ENCODE measurements at places on chromosomes 4 and X.

GRCh38 chr4:139227729-139228404, 50.8 kb upstream of the ELF2 start:
- DNase-seq = peak; percentile 37

DNA sequence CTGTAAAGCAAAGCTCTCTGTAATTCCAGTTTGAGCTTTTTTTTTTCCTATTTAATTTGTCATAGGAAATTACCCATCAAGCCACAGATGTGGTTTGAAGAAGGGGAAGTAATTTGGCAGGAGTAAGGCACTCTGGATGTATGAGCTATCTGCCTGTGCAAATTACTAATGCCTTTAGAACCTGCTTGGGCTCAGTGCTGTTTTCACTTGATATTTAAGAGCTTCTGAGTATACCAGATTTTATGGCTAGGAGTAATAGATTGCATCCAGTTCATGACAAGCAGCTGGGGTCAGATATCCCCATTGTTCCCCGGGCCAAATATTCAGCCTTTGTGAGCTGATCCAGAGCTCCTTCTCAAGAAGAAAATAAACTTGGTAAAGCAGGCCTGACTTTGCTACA, 89.1 kb downstream of the DCAF8L2 start:
- no peak for DNase-seq

DNA sequence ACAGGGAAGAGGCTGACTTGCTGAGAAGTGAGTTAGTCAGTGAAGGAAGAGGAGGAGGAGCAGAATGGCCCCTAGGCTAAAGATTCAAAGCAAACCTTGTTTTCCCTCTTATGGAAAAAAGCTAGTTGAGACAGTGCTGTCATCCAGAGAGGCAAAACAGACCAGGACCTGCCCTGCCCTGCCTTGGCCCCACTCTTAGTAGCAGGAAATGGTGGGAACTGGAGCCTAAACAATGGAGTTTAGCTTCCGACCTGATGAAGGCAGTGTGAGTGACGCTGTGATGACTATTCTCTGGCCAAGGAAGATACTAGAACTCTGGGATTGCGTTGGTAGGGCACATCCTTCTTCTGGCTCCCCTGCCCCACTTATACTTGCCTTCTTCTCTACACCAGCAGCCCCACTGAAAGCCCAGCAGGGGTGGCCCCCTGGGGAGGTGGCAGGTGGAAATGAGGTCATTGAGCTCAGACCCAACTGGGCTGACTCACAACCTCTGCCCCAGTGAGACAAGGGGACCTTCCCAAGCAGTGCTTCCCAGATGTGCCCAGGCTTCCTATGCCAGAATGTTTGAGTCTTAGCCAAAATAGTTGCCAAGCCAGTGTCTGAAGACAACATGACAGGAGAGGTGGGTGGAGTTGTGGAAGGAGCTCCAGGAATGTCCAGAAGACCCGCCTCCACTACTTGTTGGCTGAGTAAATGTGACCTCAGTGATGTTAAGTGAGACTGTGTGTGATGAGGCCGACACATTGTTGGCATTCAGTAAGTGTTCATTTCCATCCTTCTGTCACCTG, 38.8 kb downstream of the MSN start:
- no peak for DNase-seq

DNA sequence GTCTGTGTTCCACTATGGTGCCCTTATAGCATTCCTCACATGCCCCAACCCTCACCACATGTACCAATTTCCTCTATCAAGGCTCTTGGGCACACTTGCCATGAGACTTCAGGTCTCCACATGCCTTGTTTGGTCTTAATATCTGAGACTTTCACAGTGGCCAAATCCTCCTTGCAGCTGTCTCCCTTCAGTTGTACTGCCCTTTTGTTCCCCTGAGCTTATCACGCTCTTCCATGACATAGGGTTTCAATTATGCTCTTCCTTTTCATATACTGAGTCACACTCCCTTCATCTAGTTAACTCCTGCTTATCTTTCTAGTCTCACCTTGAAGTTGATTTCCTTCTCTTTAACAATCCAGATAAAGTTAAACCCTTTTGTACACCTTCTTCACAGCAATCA, 212.9 kb downstream of the PDHA2 start:
- no peak for DNase-seq

DNA sequence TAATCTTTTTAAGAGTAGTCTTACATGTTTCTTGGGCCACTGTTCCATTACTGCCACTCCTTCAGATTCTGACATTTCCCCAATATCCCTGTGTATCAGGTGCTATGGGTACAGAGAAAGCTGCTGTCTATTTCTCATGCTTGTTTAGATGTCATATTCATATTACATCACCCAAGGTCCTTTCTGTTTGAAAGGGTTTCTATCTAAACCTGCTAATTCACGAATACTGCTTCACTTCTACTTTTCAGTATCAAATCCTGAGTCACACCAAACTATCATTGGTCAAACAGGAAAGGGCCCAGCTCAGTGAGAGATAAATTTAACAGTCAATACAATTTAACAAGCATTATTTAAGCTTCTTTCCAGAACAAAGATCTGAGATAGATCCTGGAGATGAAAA, 241.4 kb downstream of the UGT8 start:
- no peak for DNase-seq

DNA sequence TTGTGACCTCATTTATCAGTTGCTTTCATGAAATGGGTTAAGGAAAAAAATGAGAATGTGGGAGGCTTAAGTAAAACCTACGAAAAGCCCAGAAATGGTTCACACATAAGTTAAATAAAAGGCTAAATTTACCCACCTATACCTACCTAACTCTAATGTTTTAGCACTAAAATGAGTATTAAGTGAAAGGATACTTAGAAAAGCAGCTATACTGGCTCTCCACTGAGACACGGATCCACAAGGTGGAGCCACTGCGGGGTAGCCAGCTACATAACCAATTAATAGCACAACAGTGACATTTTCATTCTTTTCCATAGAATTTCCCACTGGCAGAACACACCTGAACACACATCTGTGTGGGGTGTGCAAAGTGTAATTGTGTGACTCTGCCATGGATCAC, 101.9 kb downstream of the MAML3 start:
- DNase-seq = peak; percentile 11

- DNase-seq = peak; percentile 62
Observed at GRCh38 chr4:84582302-84582987, 482 bp upstream of the CDS1 start.

DNA sequence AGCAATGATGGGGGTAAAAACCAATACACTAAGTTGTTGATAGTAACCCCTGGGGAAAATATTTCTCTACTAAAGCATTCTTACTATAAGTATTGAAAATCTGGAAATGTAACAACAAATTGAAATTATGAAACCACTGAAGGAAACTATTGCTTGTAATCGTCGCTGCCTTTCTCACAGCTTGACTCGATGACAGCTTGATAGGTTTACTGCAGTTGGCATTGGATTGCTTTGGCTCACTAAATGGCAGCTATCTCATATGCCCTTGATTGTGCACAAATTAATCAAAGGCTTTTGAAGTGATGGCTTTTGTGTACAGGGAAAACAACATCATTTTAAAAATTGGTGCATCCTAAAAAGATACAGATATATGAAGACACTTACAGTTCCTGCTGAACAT, 419.6 kb upstream of the TENM3 start:
- DNase-seq = no peak

DNA sequence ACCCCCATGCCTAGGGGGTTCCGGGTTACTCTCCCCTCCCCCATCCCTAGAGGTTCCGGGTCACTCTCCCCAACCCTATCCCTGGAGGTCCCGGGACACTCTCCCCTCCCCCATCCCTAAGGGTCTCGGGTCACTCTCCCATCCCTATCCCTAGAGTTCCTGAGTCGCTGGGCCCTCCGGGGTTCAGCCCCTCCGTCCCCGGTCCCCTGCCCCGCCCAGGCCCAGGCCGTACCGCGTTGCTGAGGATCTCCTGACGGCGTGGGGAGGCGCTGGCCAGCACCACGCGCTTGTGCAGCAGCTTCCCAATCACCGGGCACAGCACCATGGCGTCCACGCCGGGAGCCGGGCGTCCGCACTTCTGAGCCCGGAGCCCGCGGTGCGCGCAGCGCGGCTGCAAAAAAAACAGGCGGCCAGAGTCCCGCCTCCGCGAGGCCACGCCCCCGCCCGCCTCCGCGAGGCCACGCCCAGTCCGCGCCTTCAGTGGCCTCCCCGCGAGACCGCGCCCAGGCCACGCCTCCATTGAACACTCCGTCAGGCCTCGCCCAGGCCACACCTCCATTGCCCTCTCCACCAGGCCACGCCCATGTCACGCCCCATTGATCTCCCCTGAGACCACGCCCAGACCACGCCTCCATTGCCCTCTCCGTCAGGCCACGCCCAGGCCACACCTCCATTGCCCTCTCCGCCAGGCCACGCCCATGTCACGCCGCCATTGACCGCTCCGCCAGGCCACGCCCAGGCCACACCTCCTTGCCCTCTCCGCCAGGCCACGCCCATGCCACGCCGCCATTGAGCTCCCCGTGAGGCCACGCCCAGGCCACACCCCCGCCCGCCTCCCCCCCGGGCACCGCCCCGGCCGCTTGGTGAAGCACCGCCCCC, at the start of gene ASMTL:
Gene ASMTL, minus strand, starts transcription at position 394 of the 879 bp plus-strand sequence. Its CDS starts 69 bp downstream, at position 325.
- peak; percentile 94 for DNase-seq

DNA sequence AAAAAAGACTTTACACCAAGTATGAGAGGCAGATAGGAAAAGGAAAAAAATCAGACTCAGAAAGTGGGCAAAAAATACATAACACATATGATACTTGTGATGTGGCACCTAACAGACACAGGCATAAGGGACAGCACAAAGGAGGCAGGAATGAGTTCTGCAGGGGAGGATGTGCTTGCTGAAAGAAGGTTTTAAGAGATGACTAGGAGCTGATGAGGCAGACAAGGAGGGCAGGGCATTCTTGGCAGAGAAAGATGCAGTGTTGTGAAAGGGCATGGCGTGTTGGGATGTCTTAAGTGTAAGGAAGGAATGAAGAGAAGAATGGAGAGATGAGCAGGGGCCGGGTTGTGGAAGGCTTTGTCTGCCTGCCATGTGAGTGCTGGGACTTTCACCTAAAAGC, 49.7 kb upstream of the TMEM154 start:
- DNase-seq = no peak

DNA sequence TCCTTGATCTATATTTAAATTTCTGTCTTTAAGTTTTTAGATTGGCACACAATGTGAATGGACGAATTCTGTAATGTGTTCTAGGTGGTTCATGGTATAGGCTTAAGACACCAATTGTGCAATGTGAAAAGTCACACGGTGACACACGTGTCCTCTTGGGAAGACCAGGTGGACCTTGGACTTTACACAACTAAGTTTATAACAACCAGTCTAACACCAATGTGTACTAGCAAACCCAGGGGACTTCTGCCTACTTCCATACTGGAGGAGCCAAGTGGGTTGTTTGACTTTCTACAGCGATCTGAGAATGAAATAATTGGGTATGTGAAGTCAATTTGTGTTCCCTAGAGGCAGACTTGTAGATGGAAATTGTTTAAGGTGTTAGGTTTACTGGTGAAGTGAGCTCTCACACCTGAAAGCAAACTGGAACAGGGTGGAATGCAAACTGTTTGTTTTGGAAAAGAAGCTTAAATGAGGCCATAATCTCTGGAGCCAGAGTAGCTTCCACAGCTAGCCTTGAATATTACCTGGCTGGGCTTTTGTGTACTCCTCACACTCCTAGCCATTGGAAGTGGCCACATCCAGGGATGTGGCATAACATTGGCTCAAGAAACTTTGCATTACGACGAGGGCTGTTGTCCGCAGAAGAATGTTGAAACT, 45.9 kb upstream of the WDR1 start:
- DNase-seq = no peak

- DNase-seq = peak; percentile 14
Observed at GRCh38 chr4:1793496-1793840, 375 bp downstream of the FGFR3 start.

DNA sequence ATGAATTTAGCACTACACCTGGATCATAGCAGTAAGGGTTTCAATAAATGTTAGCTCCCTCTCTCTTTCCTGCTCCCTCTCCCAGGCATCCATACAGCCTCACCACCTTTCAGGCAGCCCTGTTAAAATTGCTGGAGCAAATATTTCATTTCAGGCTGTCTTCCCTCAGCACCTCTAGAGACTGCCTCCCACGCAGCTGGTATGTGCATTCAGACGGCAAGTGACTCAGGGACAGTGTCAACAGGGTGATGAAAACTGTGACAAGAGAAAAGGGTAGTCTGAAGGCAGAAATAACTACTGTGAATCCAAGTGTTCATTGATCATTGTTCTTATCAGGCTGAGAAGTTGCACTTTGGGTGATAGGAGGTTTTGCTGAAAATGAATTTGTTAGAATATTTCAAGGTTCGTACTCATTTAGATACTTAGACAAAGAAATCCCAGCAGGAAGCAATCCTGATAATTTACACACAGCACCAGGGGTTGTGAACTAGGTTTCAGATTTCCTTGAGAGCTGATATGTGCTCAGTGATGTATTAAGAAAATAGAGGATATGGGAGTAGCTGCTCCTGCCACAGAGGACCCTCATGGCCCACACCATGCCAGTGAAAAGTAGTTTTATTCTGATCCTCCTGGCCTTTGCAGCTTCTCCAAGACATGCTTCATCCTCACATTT, 424.2 kb downstream of the FGF13 start:
- DNase-seq = no peak

GRCh38 chr4:181820553-181820952, 422.6 kb upstream of the TENM3 start:
- DNase-seq = no peak

GRCh38 chr4:28007693-28008092, 1147.1 kb downstream of the STIM2 start:
- no peak for DNase-seq

DNA sequence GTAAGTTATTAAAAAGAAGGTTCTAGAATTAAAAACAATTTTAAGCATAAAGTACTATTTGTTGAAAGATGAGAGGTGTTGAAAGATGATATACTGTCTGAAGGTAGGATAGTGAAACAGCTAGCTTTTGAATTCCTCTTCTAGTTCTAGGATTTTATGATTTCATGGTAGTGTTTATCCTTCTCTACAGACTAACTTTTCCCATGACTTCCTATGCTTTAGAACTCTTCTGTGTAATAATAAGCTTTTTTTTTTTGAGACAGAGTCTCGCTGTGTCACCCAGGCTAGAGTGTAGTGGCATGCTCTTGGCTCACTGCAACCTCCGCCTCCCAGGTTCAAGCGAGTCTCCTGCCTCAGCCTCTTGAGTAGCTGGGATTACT, 96.0 kb upstream of the NUDT6 start:
- DNase-seq = no peak

DNA sequence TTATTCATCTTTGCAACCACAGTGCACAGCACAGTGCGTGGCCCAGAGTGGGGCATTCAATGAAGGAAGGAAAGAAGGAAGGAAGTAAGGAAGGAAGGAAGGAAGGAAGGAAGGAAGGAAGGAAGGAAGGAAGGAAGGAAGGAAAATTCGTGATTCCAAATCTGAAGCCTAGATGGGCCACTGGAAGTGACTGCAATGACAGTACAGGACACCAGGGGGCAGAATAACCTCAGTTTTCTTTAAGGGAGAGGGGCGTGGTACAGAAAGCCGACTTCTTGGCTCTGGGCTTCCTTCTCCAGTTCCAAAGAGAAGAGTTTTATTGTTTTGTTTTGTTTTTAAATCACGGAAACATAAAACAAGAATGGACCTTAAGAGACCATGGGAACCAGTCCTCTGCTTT, 47.8 kb downstream of the APLN start:
- DNase-seq = peak; percentile 67

DNA sequence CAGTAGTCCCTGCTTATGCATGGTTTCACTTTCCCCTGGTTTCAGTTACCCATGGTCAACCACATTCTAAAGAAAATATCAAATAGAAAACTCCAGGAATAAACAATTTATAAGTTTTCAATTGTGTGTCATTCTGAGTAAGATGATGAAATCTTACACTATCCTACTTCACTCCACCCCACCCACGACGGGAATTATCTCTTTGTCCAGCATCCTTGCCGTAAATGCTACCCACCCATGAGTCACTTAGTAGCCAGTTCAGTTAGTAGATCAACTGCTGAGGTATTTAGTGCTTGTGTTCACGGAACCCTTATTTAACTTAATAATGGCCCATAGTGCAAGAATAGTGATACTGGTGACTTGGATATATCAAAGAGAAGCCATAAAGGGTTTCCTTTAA, 91.4 kb downstream of the KLHL13 start:
- no peak for DNase-seq

Data from hematopoietic multipotent progenitor cell treated with erythropoietin and hydrocortisone succinate and interleukin-3 and kit ligand, for 15 days (in vitro differentiated cells).